ENCODE measurements at places on chromosomes 16 and 17.

DNA sequence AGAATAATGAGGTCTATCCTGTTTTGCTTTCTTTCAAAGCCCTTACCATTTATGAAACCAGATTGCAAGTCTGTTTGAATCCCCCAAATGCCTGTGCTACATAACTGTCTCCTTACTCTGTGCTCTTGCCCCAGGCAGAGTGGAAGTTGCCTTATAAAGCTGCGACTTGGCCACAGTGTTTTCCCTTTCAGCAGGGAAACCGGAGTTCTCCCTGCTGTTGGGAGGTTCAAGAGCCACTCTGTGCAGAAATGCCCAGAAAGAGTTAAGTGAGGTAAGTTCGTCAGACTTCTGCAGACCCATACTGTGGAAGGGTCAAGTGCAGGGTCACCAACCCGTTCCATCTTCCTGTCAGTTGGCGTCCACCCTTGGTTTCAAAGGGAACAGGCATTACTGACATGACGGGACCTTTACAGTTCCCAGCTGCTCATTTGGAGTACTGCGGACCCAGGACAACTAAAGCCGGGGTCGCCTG lies 508.9 kb downstream of the WWOX start:
- DNase-seq = no peak

GRCh38 chr17:70084476-70084875 lies 9.5 kb downstream of the KCNJ16 start:
- DNase-seq = no peak

- DNase-seq = no peak
These were observed 5.1 kb downstream of the GGA2 start for GRCh38 chr16:23505180-23505665.

DNA sequence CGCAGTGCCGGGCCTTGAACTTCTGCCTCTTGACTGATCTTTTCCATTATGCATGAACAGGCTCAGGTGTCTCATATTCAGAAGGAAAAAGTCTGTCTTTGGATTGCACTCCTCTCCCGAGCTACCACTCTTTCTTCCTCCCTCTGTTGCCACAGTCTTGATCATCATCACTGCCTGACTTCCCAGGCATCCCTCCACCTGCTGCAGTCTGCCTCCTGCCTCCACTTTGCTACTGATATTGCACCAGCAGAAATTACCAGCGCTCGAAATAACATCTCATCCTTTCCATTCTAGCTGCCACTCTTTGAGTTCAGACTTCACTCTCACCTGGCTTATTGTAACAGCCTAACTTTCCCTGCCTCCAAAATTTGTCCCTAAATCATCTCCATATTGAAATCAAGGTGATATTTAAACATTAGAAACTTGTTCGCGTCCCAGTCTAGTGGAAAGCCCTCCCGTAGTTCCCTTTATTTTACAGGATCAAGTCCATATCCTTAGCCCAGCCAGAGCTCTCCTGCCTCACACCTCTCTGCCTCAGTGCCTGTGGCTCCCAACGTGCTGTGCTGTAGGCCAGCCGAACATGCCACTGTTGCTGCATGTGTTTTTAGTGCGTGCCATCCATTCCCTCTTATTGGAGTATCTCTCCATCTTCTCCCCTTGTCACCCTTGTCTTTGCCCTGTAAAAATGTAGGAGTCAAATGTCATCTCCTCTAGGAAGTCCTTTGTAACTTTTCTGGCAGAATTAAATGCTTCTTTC lies 39.9 kb downstream of the NUP88 start:
- no peak for DNase-seq

DNA sequence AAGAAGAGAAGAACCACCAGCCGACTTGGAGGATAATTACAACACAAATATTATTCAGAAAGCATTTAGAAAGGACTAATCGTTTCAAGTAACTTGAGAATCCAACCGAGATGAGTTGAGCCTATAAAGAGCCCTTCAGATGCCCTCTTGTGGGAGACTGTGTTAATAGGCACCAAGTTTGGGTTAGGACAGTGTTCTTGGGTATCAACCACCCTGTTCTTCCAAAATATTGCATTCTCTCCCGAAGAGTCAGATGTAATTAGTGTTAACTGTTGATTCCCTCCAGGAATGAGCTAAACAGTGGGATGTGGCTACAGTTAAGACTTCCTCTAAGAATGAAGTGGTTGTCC lies 87.8 kb upstream of the NOL11 start:
- DNase-seq = peak; percentile 78

DNA sequence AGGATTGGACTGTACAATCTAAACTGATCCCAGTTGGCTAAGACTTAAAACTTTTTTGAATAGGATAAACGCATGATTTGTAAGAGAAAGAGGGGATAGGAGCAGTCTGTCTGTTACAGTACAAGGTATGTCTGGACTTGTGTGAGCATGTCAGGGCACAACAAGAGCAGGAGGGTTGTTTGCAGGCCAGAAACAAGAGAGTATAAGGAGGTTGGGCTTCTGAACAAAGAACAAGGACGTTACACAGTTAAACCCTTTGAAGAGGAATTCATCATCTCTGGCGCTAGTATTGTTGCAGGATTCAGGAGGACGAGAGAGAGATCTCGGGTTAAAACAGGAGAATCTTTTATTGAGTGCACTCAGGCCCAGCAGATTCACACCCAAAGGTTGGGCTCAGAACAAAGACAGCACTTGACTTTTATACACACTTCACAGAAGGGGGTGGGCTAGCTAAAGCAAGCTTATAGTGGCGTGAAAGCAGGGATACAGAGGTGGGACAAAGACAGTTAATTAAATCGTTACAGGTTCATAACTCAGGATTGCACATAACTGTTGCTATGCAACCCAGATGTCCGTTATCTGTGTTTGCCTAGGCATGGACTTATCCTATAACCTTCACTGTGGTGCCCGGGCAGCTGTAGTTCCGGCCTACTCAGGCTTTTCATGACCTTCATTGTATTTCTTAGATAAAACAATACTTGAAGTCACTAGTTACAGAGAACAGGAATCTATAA lies 34.3 kb downstream of the SEC14L1 start:
- no peak for DNase-seq

GRCh38 chr17:81990836-81991683 lies 13.6 kb downstream of the ASPSCR1 start:
- no peak for DNase-seq

DNA sequence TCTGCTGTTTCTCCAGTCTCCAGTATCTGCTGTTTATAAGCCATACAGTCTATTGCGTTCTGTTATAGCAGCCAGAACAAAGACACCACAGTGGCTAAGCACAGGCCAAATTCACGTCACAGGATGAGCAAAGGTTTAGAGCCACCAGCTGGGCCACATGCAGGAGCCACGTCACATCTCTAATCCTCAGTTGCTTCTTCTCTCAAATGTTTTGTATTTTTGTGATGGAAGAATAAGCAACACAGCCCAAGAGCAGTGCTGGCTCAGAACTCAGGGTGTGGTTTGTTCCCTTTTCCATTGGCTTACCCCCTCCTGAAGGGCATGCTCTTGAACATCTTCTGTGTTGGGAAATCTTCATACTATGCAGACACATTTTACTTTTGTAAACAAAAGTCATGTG lies 309.4 kb upstream of the CDH5 start:
- DNase-seq = no peak

- DNase-seq = no peak
These were observed 42.4 kb upstream of the MTMR4 start for GRCh38 chr17:58556833-58557250.

DNA sequence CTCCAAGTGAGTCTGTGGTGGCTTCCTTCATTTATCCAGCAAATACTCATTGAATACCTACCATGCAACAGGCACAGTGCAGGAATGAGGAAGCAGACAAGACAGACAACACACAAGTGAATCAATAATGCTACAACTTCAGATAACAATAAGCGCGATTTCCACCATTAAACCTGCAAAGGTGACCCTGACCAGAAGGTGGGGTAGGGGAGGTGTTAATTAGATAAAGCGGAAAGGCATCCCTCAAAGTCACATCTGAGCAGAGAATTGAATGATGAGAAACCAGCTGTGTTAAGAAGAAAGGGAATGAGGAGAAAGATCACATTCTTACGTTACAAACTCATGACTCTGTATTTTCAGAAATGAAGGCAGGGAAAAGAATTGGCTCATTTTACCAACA lies 26.3 kb downstream of the ZZEF1 start:
- no peak for DNase-seq

- no peak for DNase-seq
These were observed 273.2 kb downstream of the MRTFB start for GRCh38 chr16:14344292-14344691.

DNA sequence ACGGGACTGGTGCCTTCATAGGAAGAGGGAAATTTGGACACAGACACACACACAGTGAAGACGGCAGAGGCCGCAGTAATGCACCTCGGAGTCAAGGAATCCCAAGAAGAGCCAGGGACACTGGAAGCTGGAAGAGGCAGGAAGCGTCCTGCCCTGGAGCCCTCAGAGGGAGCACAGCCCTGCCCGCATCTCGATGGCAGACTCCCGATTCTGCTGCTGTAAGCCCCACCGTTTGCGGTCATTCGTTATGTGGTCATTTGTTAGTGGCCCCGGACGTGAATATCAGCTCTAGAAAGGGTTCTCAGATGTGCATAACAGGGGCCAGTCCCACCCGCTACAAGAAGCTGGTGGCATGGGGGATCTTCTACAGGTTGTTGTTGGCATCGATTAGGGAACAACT lies 316.6 kb downstream of the FOXL1 start:
- DNase-seq = no peak

DNA sequence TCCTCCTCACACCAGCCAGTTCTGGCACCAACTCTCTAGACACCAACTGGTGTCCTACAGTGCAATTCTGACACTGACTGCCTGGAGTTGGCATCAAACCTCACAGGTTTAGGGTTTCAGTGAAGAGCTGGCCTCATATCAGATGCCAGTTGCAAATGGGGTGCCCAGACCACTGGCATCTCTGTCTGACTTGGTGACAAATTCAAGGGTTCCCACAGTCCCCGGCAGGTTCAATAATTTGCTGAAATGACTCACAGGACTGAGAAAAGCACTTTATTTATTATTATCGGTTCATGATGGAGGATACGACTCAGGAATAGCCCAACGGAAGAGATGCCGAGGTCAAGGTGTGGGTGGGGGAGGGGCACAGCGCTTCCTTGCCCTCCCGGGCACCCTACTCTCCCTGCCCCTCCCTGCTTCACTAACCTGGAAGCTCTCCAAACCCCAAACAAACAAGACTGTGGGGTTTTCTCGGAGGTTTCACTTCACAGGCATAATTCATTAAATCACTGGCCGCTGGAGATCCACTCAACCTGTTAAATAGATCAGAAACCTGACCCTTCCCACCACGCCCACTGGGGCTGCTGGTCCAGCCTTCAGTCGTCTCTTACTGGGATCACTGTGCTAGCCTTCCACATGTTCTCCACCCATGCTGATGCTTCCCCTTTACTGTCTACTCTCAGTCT lies 1.7 kb upstream of the NLRP1 start:
- DNase-seq = peak; percentile 73

DNA sequence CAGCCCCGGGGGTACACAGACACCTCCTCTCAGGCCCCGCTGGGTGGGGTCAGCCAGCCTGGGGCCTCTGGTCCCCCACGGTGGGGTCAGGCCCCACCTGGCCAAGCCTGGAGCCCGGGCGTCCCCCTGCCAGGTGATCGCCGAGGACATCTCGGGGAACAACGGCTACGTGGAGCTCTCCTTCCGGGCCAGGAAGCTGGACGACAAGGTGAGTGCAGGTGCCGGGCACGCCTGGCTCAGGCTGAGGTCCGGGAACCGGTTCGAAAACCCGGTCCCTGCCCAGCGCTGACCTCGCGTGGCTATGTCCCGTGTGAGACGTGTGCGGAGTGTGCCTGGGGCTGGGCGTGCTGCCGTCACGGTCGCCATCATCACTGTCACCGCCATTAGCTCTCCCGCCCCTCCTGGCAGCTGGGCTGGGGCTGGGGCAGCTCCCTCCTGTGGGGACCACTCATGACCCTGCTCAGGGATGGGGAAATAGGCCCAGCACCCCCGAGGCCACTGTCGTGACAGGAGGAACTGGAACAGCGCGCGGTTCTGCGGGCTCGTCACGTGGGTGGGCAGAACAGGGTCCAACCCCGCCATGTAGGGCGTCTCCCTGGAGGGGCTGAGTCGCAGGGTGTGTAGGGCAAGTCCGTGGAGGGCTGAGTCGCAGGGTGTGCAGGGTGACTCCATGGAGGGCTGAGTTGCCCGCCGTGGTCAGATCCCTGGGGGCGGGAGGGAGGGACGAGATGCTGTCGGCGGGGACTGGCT lies 8.5 kb downstream of the CPNE7 start:
- DNase-seq = no peak

DNA sequence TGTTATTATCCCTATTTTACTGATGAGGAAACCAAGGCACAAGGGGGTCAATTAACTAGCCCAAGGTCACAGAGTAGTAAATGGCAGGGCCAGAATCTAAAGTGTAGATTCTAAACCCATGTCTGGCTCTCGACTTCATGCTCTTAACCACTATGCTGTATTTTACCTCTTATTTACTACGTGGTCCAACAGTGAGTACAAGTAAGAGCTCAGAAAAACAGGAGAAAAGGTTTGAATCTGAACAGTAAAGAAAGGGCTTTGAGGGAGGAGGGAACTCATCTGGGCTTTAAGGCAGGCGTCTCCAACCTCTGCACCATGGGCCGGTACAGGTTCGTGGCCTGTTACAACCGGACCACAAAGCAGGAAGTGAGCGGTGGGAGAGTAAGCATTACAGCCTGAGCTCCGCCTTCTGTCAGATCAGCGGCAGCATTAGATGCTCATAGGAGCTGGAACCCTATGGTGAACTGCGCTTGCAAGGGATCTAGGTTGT lies 62.9 kb downstream of the SMURF2 start:
- no peak for DNase-seq

DNA sequence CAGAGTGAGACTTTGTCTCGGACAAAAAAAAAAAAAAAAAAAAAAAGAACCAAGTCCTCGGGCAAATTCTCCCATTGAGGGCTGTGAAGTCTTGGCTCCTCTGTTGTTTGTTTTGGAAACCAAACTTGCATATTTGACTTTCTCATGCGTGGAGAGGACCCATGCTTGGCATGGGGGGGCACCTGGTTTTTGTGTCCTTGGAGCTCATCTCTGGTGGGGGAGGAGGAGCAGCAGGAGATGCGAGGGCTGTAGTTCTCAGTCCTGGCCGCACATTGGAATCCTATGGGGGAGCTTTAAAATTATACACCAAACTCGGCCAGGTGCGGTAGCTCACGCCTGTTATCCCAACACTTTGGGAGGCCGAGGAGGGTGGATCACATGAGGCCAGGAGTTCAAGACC lies 74.5 kb downstream of the ABCC6 start:
- DNase-seq = no peak

DNA sequence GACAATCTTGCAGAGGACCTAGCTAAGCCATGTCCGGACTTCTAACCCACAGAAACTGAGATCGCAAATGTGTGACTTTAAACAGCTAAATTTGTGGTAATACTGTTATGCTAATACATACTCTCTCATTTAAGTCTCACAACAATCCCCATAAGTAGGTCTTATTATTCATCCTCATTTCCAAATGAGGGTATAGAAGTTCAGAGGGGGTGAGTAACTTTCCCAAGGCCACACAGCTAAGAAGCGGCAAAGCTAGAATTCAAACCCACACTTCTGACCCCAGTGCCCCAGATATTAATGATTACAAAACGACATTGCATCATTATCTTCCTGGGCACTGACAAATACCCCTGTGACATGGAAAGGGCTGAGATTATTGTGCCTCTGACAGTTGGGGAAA lies 81.4 kb downstream of the CNGB1 start:
- DNase-seq = no peak

GRCh38 chr17:65685110-65685509 lies 123.7 kb upstream of the AXIN2 start:
- DNase-seq = no peak

- no peak for DNase-seq
These were observed 134.7 kb downstream of the ABCA8 start for GRCh38 chr17:68820476-68820824.

- DNase-seq = no peak
These were observed 11.1 kb downstream of the GRB2 start for GRCh38 chr17:75394332-75394918.
